AG10803 (cell line): ENCODE measurements at places on chromosomes 11 and 22.

GRCh38 chr11:65595543-65596281 lies at the start of gene KCNK7:
KCNK7 (minus strand) TSS chr11:65595800; CDS start chr11:65595772, 28 bp downstream.
- no peak for DNase-seq

GRCh38 chr22:41916745-41917358 lies 2.0 kb upstream of the SHISA8 start:
- DNase-seq: no peak

DNA sequence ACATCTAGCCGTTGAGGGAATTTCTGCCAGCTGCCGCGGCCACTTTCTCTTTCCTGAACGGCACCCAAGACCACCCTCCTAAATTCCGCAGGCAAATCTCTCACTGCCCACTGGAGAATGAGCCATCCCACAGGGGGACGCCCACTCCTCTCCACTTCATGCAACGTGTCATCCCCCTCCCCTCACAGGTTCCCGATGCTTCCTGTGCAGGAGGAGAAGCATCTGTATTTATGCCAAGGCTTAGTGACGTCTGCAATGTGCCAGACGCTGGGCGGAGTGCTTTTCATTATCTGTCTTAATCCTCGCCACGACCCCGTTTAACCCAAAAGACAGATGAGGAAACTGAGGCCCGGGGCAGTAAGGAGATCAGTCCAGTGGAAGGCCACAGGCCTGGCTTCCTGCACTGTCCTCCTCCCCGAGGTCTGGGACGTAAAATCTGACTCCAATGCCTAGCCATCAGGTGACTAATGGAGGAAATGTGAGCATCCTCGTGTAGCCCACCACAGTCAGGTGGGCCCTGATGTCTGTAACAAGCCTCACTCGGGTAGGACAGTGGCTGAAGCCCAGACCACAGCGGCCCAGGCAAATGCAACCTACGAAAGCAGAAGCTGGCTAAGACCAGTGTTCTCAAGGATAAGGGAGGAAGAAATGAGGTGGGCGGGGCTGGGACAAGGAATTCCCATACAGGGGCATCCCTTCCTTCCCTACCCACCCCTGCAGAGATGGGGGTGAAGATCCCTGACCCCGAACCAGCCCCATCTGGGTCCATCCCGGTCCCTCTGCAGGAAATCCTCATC lies 23.1 kb downstream of the MN1 start:
- DNase-seq: peak; percentile 46

GRCh38 chr11:12161137-12161536 lies 50.7 kb downstream of the MICAL2 start:
- no peak for DNase-seq

DNA sequence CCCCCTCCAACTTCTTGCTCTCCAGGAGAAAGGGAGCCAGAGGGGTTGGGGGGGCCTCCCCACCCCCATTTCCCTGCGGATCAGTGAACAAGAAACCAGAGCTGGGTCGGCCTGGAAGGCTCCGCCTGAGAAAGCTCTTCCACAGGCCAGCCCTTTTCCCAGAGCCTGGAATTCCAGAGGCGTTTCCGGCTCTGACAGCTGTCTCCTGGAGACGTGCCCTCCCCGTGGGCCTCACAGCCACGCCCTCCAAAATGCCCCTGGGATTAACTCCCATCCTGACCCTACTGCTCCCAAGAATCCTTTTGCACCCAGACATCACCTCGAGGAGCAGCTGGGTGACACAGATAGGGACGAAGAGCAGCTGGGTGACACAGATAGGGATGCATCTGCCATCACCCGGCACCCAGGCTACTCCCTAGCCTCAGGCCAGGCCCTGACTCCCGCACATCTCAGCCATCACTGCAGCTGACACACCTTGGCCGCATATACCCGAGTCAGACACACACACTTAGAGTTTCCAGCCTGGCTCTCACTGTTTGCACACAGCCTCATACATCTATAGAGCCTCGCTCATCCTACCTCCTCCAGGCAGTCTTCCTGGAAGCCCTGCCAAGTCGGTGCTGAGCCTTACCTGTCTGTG lies 7.6 kb upstream of the CDC42EP1 start:
- DNase-seq: peak; percentile 71

GRCh38 chr22:30286813-30287647 lies 2.3 kb downstream of the CASTOR1 start:
- DNase-seq: no peak

GRCh38 chr22:49785046-49785521 lies 42.6 kb downstream of the BRD1 start:
- DNase-seq: no peak

GRCh38 chr11:44884056-44884455 lies 66.6 kb downstream of the TP53I11 start:
- DNase-seq: no peak

DNA sequence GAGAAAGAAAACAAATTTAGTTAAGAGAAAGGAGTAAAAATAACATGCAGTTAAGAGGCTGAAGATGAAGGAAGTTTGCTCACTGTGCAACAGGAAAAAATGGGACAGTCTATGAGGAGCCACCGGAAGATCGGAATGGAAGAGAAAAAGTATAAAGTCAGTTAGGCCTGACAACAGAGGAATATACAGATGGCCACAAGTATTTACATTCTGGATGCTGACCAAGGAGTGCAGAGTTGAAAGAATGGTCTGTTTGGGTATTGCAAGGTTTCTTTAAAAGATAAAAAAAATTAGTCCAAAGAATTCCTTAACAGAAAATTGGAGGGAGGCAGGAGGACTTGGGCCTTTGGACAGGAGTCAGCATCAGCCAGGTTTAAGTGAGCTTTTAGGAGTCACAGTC lies 37.5 kb downstream of the RBFOX2 start:
- DNase-seq: peak; percentile 53

DNA sequence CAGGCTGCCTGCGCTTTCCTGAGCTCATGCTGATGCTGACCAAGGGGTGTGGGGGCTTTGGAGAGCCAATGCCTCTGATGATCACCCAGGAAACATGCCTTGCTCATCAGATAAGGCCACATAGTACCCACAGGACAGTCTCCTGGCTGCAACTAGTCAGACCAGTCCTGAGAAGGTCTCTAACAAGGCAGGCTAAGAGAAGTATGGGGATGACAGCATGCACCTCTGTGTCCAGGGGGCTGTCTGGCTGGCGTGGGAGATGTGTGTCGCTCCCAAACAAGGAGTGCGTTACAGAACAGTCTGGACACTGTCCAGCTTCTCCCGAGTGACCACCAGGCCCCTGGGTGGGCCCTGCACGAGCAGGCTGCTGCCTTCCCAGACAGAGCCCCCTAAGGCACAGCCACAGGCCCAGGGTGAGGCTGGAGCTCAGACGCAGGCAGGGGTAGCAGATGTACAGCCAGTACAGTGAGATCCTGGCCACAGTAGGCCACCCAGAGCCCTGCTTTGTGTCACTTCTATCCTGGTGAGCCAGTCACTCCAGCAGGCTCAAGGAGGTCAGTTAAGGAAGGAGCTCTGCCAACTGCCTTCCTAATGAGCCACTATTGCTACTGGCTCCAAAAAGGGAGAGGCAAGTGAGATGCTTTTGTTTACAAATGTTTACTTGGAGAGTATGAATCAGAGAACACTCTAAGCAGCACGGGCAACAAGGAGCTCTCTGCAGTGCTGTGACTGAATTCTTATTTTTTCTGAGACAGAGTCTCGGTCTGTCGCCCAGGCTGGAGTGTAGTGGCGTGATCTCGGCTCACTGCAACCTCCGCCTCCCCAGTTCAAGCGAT lies 66.0 kb upstream of the CLTCL1 start:
- DNase-seq: peak; percentile 13

GRCh38 chr22:36377022-36377631 lies 10.6 kb downstream of the MYH9 start:
- no peak for DNase-seq

DNA sequence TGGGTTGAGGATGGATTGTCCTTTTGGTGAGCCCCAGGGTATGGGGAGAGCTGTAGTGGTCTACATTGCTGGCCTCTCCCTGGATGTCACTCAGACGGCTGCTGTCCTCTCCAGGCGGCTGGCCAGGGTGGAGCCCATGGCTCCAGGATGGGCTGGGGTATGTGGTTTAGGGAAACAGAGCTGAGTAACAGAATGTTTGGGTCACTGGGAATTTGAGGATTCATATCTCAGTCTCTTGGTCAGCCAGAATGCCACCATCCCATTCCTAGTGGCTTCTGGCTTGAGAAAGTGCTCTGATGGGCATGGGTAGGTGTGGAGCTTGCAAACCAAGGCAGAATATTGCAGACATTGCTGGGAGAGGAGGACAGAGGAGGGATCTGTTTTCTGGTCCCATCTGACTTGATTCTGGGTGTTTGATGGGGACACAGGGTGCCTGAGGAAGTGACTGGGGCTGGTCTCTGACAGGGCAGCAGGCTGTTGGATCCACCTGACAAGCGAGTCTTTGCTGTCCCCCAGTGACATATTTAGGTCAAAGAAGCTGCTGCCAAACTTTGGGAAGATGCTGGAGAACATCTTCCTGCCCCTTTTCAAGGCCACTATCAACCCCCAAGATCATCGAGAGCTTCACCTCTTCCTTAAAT lies 41.4 kb downstream of the AMPD3 start:
- DNase-seq: no peak

GRCh38 chr22:32333141-32333768 lies 24.4 kb upstream of the RFPL3 start:
- no peak for DNase-seq

- DNase-seq: no peak
Measured at GRCh38 chr11:17752144-17752543, 17.6 kb downstream of the KCNC1 start.

DNA sequence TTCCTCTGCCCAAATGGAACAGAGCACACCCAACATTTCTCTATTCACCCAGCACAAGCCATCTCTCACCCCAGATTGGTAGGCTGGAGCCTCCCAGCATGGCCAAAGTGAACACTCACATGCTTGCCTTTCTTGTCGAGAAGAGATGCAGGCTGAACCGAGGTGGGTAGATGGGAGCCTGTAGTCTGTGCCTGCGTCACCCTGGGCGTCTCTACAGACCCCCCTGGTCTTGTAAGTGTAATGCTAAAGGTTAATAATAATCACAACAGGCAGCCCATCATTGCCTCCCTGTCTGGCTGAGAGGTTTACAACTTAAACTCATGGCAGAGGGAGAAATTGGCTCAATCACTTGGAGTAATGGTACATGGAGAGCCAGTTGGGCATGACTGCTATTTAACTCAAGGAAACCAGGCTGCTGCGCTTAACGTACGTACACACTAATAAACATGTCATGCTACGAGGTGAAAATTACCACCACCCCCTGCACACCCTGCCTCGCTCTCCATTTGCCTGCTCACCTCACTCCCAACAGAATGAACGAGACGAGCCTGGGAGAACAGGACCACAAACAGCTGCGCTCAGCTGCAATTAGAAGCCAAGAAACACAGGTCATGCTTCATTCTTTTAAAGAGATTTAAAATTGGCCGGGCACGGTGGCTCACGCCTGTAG lies 9.1 kb upstream of the ZBTB16 start:
- no peak for DNase-seq

DNA sequence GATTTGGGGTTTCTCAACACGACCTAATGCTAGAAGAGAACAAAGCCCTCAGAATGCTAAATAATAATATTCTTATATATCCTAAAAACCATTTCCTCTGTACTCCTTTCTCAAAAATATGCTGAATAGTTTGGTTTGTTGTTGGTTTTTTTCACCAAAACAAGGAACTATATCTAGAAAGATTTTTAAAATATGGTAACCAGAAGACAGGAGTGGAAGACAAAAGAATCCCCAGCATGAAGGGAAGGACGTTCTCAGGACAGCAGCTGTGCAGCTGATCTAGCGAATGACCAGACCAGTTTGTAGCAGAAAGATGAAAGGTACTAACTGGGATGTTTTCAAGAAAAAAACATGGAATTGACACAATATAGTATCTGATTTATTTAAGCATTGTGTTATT lies 19.3 kb downstream of the FEZ1 start:
- no peak for DNase-seq

GRCh38 chr11:33536178-33536577 lies 164.4 kb downstream of the C11orf91 start:
- no peak for DNase-seq

DNA sequence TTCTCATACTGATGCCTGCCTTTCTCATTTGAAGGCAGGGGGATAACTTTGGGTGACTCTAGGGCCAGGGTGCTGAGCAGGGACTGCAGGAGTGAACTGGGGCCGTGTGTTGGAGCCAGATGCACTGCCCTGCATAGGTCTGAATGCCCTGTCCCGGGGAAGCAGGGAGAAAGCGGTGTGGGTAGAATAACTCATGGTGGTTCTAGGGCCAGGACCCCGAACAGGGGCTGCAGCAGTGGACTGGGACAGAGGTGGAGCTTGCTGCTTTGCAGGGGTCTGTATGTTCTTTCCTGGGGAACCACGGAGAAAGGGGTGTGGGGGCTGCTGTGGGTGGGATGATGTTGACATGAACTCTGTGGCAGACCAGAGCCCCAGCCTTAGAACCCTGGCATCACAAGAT lies 52.9 kb downstream of the GAB4 start:
- DNase-seq: no peak

GRCh38 chr22:48234011-48234410 lies 1471.6 kb downstream of the TBC1D22A start:
- peak; percentile 1 for DNase-seq

DNA sequence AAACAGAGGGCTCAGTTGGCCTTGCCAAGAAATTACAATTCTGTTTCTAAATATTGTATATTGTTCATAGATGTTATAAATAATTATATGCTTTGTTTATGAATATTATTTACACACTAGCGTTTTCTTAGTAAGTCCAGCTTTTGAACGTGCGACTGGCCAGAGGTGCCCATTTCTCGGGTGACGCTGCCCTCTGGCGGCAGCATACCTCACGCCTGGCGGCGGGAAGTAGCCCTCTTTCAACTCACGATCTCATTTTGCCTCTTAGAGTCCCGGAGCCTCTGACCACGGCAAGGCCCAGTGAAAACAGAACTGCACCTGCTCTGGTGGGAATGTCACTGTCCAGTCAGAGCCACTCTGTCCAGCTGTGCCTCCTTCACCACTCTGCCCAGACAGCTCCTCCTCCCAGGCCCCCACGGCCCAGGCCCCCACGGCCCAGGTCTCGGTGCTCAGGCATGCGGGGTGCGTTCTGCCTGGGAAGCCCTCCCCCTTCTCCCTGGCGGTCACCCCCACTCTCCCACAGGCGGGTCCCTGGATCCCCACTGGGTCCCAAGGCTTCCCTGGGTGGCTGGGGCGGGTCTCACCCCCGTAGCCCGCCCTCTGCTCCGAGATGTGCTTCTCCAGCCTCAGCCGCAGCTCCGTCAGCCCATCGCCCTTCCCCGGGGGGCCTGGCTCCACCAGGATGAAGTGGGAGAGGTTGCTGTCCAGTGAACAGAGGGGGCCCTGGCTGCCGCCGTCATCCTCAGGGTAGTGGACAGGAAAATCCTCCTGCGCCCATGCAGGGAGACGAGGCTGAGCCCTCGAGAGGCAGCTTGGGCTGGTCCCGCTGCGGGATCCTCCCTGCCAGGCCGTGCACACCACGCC lies 19.3 kb downstream of the TSSC4 start:
- DNase-seq: peak; percentile 76

GRCh38 chr11:122642472-122642922 lies 13.0 kb upstream of the UBASH3B start:
- peak; percentile 91 for DNase-seq

DNA sequence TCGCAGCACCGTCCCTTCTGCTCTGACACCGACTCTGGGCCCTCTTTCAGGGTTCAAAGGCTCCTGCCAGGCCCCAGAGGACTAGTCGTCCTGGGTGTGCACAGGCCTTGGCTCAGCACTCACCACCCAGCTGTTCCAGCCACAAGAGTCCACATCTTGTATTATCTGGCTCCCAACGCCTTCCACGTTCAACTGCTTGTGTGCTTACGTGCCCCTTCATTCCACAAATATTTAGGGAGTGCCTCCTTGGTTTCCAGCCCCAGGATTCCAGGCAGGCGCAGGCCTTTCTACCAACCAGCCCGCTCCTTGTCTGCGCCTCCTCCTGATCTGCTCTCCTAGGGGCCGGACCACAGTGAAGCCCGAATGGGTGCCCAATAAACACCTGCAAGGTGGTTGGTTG lies 70.9 kb downstream of the SCUBE1 start:
- DNase-seq: peak; percentile 31
